ENCODE measurements at places on chromosomes 2 and 18.

DNA sequence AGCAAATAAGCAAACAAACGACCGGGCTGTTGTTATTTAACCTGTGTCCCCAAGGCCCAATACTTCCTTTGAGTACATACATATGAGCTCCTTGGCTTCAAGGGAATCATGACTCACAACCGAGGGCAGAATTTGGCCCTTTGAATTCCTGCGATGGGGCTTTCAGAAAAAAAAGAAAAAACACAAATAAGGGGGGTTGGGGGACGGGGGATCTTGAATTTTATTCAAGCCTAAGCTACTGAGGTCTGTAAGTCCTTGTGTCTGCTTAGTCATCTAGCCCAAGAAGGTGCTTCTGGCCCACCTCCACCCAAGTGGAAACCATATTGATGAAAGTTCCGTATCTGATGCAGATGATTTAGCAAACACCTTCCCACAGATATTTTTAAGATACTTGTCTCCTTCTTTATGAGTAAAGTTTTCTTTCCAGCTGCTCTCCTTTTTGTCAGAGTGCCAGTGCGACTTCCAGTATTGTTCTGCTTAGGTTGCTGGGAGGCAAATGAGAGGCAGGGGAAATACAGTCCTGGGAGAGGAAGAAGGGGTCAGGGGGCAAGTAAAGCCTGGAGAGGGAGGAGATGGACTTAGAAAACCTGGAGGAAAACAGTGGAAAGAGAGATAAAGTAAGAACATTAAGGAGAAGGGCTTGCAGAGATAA is 169.6 kb downstream of the ZEB2 start:
- peak; percentile 67 for DNase-seq

- no peak for DNase-seq
Observed at GRCh38 chr2:240991378-240992263, 6.8 kb upstream of the SNED1 start.

- no peak for DNase-seq
Observed at GRCh38 chr2:15040429-15041084, 408.0 kb downstream of the LRATD1 start.

- DNase-seq: no peak
Observed at GRCh38 chr2:127448526-127448925, 30.3 kb downstream of the PROC start.

- DNase-seq: no peak
Observed at GRCh38 chr2:34474646-34475045, 875.5 kb upstream of the FAM98A start.

DNA sequence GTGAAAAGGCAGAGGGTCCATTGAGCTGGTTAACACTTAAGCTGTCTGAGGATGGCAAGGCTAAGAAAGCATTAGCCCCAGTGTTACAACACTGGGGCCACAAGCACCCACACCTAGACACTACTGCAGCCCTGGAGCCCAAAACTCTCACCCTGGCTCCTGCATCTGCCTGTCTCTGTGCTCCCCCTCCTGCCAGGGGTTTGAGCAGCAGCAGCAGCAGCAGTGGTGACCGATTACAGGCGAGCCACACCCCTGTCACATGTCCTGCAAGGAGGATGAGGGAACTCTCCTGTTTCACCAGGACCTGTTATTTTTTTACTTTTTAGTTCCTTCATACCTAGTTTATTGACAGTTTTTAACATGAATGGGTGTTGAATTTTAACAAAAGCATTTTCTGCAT is 326.7 kb upstream of the MAP2 start:
- no peak for DNase-seq

DNA sequence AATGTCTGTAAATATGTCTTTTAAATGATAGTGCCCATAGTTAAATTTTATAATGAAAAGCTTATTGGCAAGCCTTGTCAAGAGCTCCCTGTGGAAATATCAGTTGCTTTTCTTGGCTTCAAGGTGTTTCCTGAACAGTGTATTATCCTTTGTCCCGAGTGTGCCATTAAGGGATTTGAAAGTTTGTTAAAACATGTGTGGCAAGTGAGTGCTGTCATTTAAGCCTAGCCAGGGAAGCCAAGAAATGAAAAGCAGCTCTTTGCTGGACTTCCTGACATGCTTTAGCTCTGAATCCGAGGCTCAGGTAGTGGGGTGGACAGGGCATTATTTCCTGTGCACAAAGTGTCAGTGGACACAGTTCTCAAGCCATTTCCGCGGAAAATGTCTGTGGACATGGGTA is 111.5 kb downstream of the DIS3L2 start:
- DNase-seq: no peak

- DNase-seq: no peak
Observed at GRCh38 chr2:214130114-214130513, 280.7 kb upstream of the VWC2L start.

DNA sequence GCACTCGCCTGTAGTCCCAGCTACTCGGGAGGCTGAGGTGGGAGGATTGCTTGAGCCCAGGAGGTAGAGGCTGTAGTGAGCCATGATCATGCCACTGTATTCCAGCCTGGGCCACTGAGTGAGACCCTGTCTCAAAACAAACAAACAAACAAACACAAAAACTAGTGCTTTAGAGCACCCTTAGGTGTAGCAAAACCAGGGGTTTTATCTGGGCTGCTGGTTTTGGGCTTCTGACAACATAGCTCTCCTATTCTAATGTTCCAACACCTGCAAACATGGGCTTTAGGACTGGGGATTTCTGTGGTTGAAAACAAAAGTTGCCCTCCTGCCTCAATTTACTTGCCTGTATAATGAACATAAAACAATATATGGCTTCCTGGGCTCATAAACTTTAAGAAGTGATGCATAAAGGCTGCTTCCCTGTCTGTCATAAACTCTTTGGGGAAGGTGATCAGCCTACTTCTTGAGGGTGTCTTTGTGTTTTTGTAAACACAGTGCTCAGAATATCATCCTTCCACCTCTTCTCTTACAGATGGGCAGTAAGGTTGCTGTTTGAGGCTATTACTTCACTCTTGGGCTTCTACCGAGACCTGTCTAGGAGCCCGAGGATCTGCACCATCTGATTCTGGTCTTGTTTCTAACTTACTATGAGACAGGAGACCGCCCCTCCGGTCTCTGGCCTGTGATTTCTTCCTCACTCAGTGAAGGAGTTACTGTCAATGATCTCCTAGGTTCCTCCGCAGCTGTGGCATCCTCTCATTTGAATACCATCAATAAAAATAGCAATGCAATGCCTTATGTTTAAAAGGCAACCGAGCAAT is 246.5 kb downstream of the MYCN start:
- no peak for DNase-seq

- no peak for DNase-seq
Observed at GRCh38 chr2:233919319-233919718, 2.1 kb downstream of the TRPM8 start.

DNA sequence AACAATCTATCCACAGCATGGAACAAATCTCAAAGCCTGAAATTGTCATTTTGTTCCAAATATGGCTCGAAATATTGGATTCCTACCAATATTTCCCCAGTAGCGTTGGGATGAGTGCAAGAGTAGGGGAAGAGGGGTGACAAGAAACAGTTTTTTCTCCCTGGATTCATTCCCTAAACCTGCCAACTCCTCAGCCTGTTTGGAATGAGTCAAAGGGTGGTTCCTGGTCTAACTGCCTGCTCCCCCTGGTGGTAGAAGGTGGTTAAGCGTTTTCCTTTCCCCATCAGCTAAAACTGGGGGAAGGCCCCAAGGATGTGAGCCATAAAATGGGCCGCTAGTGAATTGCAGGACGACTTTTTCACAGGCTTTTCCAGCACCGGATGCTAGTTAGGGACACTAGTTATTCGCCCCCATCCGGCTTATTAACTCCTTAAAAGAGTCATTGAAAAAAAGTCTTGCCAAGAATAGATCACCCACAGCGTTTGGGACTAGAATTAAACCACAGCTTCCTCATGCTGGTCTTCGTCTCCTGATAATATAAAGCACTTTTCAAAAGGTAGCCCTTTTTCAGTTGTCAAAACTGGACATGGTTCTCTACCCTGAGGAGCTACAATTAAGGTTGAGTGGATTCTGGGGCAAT is 72.5 kb downstream of the DHRS9 start:
- DNase-seq: peak; percentile 73
